Stimulated activated naive CD4-positive, alpha-beta T cell (primary cell): ENCODE measurements at places on chromosomes 5 and 9.

GRCh38 chr5:159249158-159249557 is 13.9 kb upstream of the UBLCP1 start:
- no peak for DNase-seq

DNA sequence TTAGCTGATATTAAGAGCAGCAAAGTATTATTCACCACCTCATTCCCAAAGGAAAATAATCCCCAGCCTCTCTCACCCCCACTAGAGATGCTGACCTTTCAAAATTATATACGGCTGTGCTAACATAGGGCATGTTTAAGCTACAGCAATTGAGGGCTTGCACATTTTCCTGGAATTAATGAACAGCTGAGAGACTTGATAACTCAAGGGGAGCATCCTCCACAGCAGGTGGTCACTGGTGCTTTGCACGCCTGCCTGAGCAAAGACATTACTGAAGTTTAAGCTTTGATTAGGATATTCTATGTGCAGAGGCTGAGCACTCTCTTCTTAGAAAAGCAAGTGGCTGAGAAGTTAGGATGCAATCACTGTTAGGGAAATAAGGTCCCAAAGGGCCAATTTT is 230.9 kb downstream of the FAM114A2 start:
- no peak for DNase-seq

DNA sequence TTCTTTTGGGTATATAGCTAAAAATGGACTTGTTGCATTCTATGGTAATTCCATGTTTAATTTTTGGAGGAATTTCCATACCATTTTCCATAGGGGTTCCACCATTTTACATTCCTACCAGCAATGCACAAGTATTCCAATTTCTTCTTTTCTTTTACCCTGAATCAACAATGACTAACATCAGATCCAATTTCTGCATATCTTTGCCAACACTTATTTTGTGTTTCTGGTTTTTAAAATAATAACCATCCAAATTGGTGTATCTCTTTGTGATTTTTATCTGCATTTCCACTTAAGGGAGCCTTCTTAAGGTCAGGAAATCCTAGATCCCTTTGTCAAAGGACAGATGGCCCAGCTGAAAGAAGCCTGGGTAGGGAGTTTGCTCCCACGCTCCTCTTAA is 29.5 kb upstream of the SMU1 start:
- DNase-seq, result no peak

DNA sequence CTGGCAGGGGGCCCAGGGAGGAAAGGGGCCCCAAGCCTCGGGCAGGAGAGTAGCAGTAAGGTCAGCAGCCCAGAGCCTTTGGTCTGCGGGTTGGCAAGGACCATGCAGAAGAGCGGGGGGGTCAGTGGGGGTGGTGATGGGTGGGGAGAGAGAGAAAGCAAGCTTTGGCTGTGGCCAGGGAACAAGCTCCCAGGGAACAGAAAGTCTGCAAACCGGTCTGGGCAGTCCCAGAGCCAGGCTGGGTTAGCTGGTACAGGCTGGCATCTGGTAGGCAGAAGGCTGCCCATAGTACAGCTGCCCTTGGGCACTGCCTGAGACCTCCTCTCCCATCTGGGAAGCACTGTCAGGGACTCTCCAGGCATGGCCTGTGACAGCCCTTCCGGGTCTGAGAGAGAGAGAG is 10.5 kb upstream of the EPB41L4B start:
- no peak for DNase-seq

DNA sequence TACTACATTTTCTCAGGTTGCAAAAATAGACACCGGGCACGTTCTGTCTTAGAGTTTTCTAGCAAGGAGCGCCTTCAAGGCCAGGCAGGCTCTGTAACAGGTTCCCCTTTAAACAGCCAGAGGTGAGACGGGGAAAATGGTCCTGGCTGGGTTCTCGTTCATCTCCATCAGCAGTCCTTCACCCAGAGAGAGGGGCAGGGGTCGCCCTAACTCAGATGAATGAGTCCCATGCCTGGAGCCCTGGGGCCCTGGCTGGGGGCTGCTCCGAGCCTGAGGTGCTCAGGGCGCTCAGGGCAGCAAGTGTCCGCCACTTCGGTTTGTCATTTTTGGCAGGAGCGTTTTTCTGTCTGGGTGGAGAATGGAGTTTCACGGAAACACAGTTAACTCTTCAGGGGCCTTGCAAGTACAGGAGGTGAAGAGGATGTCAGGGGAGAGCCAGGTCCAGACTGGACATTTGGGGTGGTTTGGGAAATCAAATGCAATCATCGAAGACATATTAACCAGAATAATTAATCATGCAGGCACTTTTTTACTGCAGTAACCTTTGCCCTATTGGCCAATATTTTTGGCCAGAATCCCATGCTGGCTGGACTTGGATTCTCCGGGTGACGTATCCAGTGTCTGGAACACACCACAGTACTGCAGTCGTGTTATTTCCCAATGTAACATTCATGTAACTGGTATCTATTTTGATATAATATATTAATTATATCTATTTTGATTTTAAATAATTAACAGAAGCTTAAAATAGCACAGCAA is 2.9 kb downstream of the NTNG2 start:
- no peak for DNase-seq

DNA sequence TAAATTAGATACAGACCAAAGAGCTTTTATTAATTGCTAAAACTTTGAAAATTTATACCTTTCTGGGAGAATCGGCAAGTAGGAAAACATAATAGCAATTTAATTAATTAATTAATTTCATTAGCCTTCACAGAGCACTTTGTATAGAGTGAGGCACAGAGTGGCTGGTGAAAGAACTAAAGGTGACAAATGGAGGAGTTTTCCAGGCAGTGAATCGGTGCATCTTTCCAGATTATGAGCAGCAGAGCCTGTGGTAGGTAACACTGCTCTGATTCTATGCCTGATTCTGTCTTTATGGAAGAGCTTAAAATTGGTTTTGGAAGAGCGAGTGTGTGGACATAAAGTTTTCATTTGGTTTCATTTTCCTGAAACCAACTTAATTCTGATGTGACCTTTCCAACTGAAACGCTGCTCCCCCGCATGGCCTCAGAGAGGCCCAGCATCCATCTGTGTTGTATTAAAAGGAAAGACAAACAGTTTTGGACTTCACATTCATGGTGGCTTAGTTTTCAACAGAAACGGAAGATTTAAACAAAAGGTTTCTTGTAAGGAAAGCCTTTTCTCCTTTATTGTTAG is 188.9 kb upstream of the RPS23 start:
- DNase-seq, result no peak

DNA sequence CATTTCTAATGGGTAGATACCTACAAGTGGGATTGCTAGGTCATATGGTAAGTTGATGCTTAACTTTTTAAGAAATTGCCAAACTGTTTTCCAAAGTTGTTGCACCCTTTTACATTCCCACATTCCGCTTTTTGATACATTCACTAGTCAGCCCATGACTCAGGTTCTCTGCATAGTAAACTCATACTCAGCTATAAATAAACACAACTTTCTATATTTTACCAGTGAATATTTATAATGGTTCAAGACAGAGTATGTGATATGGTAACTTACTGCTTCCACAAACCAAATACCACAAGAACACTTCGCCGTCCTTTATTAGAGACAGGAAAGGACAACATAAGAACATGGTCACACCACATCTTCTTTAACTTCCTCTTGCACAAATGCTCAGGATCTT is 54.0 kb downstream of the PLPP1 start:
- no peak for DNase-seq

- DNase-seq, result no peak
Observed at GRCh38 chr5:179269781-179270543, 75.3 kb downstream of the ADAMTS2 start.

- DNase-seq, result no peak
Observed at GRCh38 chr5:32388432-32389129, 56.0 kb downstream of the ZFR start.

DNA sequence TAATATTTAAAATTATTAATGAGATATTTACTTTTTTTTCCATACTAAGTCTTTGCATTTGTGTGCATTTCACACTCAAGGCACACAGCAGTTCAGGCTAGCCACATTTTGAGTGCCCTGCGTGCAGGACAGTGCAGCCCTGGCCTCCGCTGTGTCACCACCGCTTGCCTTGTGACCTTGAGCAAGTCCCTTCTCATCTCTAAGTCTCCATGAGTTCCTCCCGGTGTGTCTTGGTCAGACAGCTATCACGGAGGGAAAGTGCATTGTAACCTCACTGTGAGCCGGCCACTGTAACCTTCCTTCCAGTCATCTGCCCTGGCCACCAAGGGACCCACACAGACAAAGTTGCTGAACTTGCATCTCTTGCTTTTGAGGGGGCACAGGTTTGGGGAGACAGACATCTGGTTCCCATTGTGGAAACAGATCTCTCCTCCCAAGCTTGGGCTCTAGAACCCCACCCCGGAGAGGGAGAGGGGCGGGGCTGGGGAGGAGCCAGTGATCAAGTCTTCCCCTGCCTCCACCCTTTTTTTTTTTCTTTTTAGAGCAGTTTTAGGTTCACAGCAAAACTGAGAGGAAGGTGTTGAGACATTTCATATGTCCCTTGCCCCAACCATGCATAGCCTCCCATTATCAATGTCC is 96.8 kb downstream of the C9orf50 start:
- DNase-seq, result no peak

DNA sequence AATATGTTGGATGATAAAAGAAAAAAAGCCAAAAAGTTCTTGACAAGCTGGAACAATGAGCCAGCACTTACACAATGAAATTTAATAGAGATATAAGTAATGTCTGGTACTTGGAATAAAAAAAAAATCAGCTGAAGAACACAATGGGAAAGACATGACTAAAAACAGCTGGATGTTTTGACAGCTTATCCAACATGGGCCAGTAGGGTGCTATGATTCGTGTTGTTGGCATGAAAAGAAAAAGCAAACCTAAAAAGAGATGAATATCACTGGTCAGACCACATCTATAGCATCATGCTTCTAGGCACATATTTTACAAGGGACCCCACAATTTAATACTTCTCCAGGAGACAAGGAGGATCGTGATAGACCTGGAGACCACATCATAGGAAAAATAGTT is 175.3 kb downstream of the ARL15 start:
- no peak for DNase-seq

DNA sequence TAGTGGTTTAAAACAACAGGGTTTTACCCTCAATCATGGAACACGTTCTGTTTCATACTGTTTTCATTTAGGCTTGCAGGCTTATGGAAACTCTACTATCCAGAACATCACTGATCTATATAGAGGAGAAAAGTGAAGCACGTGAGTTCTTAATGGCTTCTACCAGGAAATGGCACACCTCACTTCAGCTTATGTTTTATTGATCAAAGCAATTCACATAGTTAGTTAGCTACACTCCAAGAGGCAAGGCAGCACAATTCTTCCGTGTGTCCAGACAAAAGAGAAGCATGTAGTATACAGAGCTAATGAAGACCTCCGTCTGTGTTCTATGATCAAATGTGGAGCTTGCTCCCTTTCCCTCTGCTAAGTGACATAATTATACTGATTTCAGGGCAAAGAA is 353.3 kb upstream of the CD180 start:
- no peak for DNase-seq

- DNase-seq, result no peak
Observed at GRCh38 chr5:140324041-140324600, 21.2 kb upstream of the PFDN1 start.

GRCh38 chr5:93018461-93018860 is 562.6 kb downstream of the NR2F1-AS1 start:
- no peak for DNase-seq

GRCh38 chr5:44225231-44226160 is 163.7 kb downstream of the FGF10 start:
- DNase-seq, result no peak

- DNase-seq, result no peak
Observed at GRCh38 chr5:164256351-164256750, 750.9 kb downstream of the MAT2B start.

- no peak for DNase-seq
Observed at GRCh38 chr5:75756981-75757380, 39.7 kb upstream of the POC5 start.

- DNase-seq, result no peak
Observed at GRCh38 chr5:72185496-72186329, 78.4 kb downstream of the MAP1B start.

DNA sequence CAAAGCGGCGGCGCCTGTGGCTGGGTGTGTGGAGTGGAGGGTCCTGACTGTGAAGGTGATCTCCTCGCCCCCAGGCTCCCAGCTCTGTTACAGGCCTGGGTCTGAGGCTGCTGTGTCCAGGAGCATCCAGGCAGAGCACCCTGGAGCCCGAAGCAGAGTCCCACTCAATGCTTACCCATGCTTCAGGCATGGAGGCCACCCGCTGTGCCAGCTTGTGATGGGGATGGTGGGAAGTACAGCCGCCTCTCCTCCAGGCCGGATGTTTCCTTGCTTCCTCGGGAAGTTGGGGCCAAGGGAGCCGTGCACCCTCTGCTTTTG is 255.9 kb upstream of the IRX1 start:
- no peak for DNase-seq

DNA sequence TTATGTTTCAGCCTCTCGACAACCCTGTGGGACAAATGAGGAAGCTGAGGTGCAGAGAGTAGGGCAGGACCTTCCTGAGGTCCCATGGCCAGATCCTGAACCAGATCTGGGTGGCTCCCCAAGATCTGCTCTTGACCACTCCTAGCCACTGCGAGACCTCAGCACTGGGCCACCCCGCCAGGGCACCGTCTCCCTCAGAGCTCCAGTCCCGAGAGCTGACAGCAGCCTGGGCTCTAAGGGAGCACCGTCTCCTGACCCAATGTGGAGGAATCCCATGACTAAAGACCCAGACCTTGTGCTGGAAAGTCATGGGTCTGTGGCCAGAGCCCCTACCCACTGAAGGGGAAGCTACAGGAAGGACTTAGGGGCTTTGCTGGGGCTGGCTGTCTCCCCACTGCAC is 4.5 kb upstream of the LMX1B start:
- DNase-seq, result no peak

DNA sequence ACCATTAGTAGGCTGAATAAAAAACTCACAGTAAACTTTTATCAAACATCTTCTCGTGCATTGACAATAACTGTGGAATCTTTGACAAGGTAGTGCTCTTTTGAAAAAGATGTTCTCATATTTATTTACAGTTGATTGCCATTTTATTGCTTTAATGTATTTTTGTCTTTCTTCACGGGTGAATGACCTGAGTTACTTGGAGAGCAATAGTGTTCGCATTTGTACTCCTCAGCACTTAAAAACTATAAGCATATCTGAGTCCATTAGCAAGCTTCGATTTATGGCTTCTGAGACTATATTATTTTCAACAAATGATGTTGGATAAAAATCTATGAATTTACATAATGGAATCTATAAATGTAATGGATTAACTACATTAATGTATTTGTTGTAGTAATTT is 1012.3 kb downstream of the CDH9 start:
- no peak for DNase-seq

DNA sequence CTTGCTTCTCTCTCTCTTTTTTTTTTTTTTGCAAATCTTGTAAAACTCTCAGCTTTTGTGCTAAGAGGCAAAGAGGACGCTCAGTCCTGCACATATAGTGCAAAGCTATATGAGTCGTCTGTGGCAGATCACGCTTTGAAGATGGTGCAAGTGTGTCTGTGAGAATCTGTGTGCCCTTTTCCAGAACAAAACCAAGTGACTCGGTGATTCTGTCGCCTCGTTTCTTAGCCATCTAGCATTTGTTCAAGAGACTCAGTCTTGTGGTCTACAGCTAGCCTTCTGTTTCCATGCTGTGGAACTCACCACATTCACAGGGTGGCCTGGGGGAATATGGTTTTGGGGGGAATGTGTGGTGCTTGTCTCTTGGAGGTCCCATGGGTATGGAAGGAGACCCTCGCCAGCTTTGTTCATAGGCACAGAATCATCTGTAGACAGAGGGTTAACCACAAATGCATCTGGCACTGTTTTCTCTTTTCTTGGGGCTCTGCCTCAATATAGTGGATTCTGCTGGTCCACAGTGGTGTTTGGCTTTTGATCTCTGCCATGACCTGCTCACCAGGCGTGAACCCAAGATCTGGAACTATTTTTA is 82.1 kb downstream of the C9orf152 start:
- DNase-seq, result no peak
